Stimulated activated CD4-positive, alpha-beta T cell treated with anti-CD3 and anti-CD28 coated beads, Interleukin-4, amount 100 ng/mL, for 48 hours (primary cell): ENCODE measurements at places on chromosomes 3 and 15.

DNA sequence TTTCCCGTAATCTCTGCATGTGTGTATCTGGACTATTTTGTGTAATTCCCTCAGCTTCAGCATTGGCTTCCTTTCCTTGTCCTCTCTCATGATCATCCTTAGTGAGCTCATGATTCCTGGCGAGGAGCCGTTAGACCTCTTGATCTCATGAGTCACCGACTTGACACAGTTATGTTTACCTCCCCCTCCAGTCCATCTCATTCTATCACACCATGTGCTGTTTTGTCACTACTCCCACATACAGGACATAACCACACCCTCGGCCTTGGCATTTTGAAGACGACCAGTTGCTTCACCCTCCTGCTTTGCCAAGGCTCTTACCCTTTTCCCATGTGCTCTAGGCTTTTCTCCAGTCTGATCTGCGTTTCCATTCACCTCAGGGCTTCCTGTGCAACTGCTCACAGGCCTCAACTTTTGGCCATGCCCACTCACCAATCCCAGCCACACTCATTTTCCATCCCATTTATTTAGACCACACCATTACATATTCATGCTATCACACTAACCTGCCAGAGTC lies 41.5 kb downstream of the CP start:
- no peak for DNase-seq

DNA sequence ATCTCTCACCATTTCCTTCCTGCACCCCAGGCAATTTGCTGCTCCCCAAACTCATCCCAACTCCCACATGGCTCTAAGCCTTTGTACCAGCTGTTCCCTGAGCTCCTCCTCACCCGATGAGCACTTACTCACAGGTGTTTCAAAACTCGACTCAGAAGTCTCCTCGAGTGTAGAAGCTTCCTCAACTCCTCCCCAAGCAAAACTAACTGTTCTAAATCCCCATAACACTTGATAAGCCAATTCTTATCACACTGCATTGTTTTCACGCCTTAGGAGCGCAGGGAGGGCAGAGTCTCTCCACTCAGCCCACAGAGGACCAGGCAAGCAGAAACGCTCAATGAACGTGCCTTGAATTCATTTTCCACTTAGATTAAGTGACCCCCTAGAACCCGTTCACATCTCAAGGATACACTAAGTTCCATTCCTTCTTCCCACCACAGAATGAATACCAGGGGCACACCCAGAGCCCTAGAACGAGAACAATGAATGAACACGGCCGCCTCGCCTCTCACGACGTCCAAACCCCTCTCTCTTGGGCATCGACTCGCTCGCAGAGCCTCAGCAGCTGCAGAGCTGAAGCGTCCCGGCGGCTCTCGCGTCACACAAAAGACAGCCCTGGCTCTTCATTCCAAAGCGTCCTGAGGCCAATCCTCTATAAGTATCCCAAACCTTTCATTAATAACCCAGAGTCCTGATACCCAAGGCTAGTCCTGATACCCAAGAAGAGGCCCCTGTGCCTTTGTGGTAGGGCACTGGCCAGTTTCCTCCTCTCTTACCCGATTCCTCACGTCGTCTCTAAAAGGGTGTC lies 1.1 kb downstream of the RAF1 start:
- DNase-seq: peak; percentile 15

DNA sequence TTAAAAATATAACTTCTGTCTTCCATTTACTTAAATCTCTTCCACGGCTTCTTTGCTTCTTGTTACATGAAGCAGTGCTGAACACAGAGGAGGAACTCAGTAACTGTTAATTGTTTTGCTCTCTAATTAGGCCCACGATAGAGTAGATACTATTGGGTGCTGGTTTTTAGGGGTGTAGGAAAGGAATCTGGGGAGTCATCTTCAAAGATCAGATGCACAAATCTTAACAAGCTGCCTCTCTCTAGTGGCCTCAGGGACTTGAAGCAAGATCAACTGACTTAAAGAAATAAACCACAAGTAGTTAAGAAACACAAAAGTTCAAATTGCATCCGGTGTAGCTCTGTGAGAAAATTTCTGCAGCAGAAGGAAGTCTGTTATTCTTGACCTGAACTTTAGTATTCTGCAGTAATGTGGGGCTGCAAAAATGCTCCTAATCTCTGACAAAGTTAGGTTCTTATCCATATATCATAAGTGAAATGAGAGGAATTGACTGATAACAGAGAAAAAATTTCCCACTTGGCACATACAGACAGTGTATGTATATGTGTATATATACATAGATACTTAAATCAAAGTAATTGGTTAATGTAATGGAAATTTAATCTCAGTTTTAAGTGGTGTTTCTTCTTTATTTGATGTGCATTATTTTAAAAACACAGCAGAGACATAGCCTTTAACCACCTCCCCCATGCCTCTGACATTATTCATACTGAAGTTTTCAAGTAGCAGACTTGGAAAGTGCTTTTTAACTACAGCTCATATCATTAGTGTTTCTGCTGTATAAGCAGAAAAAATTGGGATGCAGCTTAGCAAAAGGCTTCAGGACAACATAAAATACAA lies 51.8 kb downstream of the CHST2 start:
- DNase-seq: no peak

DNA sequence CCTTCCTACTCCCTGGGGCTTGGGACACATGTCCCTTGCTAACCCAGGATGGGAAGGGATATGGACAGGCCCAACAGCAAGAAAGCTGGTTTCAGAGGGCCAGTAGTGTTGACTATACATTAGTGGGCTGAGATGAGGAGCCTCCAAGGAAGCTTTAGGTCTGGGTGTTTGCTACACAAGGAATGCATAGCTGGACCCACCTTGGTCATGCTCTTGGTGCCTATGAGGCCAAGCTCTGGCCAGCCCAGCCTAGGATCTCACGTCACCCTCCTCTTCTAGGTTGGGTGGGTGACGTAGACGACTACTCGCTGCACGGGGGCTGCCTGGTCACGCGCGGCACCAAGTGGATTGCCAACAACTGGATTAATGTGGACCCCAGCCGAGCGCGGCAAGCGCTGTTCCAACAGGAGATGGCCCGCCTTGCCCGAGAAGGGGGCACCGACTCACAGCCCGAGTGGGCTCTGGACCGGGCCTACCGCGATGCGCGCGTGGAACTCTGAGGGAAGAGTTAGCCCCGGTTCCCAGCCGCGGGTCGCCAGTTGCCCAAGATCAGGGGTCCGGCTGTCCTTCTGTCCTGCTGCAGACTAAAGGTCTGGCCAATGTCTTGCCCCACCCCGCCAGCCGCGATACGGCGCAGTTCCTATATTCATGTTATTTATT lies 653 bp upstream of the WDR6 start:
- DNase-seq: no peak

GRCh38 chr3:127004641-127005397 lies 21.9 kb downstream of the PLXNA1 start:
- DNase-seq: no peak

DNA sequence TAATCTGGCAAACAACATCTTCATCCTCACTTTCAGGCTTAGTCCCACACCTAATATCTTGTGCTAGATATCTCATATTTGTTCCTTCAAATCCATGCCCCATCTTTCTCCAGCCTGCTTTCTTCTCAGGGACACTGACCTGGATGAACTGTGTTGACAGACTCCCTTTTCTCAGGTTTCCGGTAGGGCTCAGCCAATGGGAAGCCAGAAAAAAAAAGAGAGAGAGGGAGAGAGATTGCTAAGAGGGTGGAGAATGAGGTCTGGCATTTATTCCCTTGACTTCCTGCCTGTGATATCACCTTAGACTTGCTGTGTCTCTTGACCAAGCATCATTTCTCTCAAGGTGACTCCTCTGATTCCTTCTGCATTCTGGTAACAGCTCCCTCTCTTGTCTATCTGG lies 145.6 kb upstream of the ABI3BP start:
- DNase-seq: no peak

GRCh38 chr3:127277561-127277960 lies 10.3 kb downstream of the PRR20G start:
- no peak for DNase-seq
